GM23338 (cell line): ENCODE measurements at places on chromosomes 2 and 18. TPM values are rescaled to one million over a fixed set of nuclear protein-coding genes. Genes with fewer than 3 reads are reported as not detected.

RAB10 gene
- total RNA-seq = 102 and 116 TPM in 2 replicates

ZSWIM2 gene
- not detected in 2 replicates for total RNA-seq

IL1R2 gene
- not detected in 2 replicates for total RNA-seq

GRCh38 chr2:45778720-45779171 lies 127.3 kb downstream of the PRKCE start:
- DNase-seq = peak; percentile 88

DNA sequence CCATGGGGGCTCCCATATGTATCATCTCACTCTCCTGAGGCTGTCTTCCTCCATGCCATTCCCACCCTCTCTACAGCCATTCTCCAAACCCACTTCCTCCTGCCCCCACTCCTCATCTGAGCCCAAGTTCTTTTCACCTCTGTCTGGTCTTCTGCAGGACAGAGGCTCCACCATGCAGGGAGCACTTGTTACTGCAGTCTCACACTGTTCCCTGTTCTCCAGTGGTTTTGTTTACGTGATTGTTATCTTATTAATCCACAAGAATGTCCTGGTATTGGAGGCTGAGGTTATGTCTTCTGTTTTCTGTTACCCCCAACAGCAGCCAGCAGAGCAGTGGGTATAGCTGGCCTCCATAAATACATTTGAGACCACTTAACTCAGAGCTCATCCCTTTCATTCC lies 51.4 kb downstream of the PAX8 start:
- no peak for DNase-seq
